ENCODE measurements at places on chromosomes 12 and 14.

DNA sequence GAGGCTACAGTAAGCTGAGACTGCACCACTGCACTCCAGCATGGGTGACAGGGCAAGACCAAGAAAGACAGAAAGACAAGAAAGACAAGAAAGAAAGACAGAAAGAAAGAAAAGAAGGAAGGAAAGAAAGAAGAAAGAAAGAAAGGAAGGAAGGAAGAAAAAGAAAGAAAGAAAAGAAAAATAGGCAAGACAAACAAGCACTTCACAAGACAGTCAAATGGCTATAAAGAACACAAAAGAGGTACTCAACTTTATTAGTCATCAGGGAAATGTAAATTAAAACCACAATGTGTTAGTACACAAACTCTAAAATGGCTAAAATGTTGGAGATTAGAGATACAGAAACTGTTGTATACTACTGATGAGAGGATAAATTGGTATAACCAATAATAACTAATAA lies 6.6 kb downstream of the ATXN3 start:
- no peak for DNase-seq

DNA sequence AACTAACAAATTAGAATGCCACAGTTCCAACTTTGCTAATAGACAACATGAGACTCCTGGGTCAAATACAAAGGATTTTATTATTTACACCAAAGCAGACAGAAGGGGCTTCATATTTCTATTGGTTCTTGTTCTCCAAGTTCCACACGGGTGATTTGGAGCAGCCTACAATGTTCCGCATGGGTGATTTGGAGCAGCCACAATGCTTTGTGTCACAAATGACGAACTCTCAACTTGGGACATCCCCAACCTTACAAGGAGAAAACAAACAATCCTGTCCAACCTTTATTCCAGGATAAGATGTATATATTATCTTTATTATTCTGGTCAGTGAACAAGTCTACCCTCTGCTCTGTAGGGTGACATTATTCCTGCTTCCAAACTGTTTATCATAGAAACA lies 694.3 kb upstream of the MGAT4C start:
- DNase-seq: no peak

- DNase-seq: no peak
Observed at GRCh38 chr12:52360663-52361271, 6.5 kb downstream of the KRT85 start.

GRCh38 chr12:130461447-130461815 lies 123.7 kb downstream of the PIWIL1 start:
- DNase-seq: no peak

- DNase-seq: no peak
Observed at GRCh38 chr14:53963320-53964227, 6.9 kb upstream of the BMP4 start.

DNA sequence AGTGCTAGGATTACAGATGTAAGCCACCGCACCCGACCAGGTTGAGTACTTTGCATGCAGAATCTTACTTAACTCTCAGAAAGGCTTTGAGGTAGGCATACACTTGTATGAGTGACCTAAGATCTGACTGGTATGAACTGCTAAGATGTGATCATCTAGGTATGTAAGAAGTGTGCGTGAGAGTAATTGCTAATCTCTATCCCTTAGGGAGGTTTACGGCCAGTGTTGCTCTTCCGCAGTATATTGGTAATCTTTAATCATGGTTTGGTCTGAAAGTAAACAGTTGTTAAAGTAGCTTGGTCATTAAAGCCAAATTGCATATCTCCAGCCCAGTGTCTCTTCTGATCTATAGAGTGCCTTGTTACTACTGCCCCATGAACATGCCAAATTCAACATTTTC lies 7.8 kb downstream of the UNG start:
- no peak for DNase-seq

Measured in stimulated activated CD8-positive, alpha-beta memory T cell treated with anti-CD3 and anti-CD28 coated beads, Interleukin-4, amount 100 ng/mL, for 1 hour (primary cell).